ENCODE measurements at places on chromosomes 11 and 22.

DNA sequence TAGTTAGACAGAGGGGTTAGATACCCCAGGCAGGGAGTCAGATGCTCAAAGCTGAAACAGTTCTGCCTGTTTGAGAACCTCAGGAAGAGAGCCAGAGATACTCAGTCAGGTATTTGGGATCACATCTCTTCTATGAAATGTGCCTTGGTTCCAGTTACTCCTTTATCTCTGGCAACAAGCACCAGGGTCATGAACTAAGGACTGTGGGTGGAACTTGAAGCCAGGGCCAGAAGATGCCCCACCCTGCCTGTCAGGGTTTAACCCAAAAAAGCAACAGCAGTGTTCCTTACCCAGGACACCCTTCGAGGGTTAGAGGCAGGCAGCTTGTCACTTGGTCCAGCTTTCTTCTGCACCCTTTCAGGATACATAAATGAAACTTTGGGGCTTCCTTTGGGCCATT is 15.0 kb upstream of the WT1 start:
- DNase-seq, result no peak

DNA sequence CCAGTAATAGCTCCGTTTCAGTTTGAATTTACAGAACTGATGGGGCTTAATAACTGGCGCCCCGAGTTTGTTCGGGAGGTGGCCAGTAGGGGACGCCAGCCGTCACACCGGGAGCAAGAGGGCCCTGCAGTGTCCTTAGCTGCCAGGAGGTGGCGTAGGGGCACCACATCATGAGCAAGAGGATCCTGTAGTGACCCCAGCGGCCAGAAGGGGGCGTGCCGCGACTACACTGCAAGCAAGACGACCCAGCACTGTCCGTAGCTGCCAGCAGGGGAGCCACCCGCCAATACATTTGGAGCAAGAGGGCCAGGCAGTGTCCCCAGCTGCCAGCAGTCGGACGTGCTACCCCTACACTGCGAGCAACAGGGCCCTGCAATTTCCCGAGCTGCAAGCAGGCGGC is 663.7 kb upstream of the B3GAT1 start:
- DNase-seq, result no peak

DNA sequence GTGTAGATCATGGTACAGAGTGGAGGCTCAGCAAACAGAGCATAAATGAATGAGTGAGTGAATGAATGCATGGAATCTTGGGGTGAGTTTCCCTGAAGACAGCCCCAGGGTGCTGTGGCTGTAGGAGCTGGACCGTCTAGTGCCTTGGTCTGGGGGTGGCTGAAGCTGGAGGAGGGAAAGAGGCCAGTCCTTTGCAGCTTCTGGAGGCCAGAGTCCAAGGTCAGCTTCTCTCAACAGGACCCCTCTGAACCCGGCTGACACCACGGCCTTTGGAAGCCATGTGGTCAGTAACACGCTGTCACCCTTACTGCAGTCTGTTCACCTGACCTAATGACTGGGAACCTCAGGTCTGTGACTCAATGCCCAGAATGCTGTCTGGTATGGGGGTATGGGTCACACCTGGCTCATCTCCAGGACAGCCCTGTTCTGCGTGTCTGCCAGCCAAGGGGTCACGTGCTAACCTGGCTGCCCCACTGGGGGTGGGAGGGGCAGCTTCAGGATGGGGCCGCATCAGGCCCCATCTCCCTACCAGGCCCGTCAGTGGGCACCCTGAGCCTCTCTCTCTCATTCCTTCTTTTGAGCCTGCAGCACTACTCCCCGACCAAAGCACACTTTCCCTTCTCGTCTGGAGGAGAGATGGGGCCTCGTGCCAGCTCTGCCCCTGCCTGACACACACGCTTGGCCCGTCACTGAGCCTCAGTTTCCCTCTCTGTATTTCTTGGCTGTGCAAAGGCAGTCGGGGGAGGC is 24.1 kb upstream of the CHKA start:
- DNase-seq, result no peak

DNA sequence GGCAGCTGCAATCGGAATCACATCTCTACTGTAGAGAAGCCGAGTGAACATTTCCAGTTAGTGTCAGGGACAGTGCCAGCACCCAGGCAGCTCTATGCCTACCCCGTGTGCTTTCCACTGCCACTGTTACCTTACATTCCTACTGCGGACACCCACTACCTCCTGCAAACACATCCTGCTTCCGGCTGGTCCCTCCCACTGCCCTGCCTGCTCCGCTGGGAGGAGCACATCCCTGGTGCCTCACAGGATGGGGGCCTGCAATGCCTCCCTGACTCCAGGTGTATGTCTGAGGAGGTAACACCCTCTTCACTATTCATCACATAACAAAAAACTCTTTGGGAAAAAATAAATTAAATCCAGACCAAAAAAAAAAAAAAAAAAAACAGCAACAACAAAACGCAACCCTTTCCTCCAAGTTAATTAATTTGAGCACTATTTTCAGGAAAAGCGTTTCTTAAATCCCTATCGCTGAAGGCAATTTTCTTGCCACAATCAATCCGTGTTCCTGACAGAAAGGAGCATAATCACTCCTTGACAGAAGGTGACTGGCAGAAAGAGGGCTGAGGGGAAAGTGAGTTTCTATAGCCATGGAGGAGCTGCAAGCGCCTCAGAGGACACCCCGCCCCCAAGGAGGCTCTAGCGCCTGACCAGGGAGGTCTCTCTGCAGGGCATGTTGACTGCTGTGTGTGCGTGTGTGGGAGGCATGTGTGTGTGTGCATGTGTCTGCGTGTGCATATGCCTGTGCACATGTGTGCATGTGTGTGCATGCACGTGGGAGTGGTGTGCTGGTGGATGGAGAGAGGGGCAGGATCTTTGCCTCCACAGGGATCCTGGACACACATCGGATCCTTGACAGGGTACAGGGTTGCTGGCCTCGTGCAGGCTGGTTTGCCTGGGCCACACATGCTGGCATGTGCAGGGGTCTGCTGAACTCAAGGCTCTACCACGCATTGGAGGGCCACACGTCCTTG is 134.8 kb upstream of the NTM start:
- DNase-seq, result no peak

DNA sequence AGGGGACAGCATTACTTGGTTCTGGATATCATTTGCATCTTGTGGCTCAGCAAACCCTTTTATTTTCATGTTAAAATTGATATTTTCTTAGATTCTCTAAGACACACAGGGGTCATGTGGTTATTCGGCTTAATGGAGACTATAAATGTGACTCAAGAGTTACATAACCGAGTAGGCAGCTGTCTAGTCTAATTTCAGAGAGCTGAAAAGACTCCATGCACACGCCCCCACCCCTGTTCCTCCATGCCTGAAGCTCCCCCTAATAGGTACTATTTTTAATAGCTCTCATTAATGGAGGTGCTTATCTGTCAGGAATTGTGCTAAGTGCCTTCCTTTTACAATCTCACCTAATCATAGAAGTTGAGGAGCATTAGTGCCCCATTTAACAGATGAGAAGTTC is 189.2 kb upstream of the ARHGAP20 start:
- no peak for DNase-seq

DNA sequence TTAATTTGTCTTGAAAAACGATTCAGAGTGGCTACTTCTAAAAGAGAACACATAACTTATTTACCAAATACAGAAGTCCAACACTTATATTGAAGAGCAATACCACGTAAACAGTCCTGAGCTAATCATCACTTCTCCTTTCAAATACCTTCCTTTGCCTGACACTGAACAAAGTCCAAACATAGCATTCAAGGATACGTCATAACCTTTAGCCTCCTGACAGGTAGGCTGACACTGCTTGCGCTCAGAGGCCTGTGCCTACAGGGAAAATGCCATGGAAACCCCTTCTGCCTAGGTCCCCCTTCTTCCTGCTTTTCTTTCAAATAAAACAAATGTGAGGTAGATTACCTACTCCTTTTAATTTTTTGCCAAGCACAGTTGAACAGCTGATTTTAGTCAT is 510.0 kb downstream of the INSC start:
- no peak for DNase-seq

- DNase-seq, result no peak
These were observed 388.4 kb upstream of the DDI1 start for GRCh38 chr11:103648054-103648453.

DNA sequence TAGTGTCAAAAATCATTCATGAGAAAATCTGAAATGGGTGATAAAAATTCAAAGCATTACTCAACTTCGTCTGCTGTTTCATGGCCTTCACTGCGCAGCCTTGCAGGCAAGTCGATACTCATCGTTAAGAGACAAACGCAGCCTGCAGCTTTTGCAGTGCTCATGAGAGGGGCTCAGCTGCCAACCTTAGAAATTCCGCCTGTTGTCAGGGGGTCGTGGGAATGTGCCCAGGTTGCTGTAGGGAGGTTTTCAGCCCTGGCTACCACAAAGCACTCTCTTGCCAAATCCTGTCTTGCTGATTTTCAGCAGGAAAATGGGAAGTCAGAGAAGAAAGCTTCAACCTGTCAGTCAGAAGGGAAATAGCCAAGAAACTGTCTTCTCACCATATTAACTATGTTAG is 25.4 kb upstream of the GRAMD1B start:
- DNase-seq, result no peak

DNA sequence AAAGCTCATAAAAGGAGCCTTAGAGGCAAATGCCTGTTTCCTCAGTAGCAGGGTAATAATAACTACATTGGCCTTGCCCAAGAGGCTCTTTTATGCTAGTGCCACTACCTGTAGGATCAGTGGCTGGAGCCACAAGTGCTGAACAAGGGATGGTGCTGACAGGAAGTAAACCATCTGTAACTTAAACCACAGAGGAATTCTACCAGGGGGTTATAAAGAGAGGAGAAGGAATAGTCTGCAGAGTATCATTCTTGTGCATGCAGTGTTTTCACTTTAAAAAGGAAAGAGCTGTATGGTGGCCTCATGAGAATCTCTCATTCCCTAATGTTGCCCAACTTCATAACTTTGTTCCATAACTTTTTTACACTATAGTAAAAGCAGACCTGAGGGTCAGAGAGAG is 168.1 kb downstream of the DBX1 start:
- DNase-seq, result no peak

DNA sequence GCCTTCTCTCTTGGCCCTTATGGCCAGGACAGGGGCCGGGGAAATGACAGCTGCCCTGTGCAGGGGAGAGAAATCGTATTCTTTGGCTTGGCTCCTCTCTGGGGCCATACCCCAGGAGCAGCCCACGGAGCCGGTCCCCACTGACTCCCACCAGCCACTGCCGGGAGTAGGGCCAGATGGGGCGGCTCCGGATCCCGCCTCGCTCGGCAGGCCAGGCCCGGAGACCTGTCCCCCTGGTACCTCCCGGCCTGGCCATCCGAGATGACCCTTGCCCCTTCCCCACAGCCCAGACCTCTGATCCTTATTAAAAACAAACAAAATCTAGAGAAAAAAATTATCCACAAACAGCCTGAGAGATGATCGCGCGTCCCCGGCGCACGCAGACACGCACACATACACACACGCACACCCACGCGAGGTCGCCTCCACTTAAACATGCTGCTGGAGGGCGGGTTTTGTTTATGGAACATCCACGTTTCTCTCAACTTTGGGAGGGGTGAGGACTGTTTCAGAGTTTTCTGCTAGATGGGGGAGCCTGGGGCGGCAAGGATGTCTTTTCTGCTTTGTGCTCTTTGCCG is 59.1 kb downstream of the IGLL1 start:
- DNase-seq, result no peak

- DNase-seq, result no peak
These were observed 88.3 kb downstream of the FBXO7 start for GRCh38 chr22:32562916-32563315.
